ENCODE measurements at places on chromosomes 16 and 17. TPM values are rescaled to one million over a fixed set of nuclear protein-coding genes. Genes with fewer than 3 reads are reported as not detected.

Gene ZFPM1
- total RNA-seq = 11.3 TPM

Gene TNFSF13
- 77.2 TPM for total RNA-seq

Gene AATK
- 37.0 TPM for total RNA-seq

Gene IRX5
- total RNA-seq = not detected

Gene TBC1D3D
- 0.58 TPM for total RNA-seq

Gene ABCC3
- total RNA-seq = 251 TPM
